ENCODE measurements at places on chromosomes 11 and 22. TPM values are rescaled to one million over a fixed set of nuclear protein-coding genes. Genes with fewer than 3 reads are reported as not detected.

Gene OR8B12
- total RNA-seq, result not detected

DNA sequence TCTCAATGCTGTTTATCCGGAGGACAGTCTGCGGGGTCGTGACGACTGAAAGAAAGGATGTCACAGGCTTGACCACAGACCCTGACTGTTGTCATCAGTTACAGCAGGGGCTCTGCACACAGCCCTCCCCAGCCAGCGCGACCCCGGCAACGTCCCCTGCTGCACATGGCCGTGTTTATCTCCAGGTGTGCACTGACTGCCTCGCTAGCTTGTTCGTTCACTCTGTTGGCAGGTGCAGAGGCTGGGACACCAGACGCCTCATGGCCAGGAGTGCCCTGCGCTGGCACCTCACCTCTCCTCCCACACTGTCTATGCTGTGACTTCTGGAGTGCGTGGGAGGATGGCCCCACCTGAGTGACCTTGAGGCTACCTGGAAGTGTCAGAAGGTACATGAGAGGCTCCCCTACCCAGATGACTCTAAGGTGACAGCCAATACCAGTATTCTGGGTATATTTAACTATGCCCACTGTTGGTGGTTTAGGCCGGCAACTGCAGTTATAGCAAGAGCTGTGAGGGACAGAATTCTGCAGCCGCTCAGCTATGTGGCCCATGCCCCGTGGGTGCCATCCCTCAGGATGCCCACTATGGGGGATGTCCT is 12.2 kb downstream of the MRPL21 start:
- no peak for DNase-seq

Gene CCDC116
- 0.80 TPM for total RNA-seq

- DNase-seq, result peak; percentile 83
Measured at GRCh38 chr22:42621505-42622002, 6.9 kb upstream of the POLDIP3 start.
